ENCODE measurements at places on chromosomes 2 and 18.

DNA sequence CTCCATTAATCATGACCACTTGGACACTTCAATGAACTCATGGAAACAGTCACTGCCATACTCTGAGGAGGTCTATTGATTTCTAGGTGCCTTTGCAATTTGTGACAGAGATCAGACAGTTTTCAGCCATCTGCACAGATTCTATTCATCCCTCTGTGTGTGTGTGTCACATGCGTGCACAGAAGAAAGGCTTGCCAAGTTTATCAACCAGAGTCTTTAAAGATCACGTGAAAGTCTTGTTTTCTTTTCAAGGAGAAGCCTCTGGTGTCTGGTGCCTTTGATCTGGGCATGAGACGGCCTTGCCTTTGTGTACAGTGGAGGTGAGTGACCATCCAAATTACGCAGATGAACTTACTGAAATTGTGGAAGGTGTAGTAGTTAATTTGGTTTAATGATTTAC, 164.2 kb downstream of the VAPA start:
- no peak for DNase-seq

- DNase-seq = peak; percentile 79
Observed at GRCh38 chr2:101540518-101540917, 65.6 kb upstream of the RFX8 start.

- peak; percentile 10 for DNase-seq
Observed at GRCh38 chr2:8754106-8754776, 72.4 kb downstream of the ID2 start.

GRCh38 chr2:203705178-203705577, 1.3 kb upstream of the CD28 start:
- no peak for DNase-seq

DNA sequence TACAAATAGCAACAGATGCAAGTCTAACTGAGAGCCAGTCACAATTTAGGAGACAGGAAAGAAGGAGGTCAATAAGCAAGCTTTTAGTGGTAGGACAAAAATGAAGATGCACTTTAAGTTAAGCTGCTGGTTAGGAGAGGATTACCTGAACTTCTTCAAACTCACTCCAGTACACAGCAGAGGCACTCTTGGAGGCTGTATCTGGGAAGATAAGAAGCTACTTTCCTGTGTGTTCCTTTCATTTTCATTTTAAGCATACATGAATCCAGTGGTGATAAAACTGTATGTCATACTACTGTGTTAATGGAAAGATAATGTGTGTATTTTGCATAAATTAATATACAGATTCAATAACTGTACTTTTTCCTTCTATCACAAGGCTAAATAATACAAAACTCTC, 49.6 kb downstream of the HYCC2 start:
- DNase-seq = no peak

GRCh38 chr2:156480376-156480775, 44.2 kb downstream of the GPD2 start:
- DNase-seq = no peak

DNA sequence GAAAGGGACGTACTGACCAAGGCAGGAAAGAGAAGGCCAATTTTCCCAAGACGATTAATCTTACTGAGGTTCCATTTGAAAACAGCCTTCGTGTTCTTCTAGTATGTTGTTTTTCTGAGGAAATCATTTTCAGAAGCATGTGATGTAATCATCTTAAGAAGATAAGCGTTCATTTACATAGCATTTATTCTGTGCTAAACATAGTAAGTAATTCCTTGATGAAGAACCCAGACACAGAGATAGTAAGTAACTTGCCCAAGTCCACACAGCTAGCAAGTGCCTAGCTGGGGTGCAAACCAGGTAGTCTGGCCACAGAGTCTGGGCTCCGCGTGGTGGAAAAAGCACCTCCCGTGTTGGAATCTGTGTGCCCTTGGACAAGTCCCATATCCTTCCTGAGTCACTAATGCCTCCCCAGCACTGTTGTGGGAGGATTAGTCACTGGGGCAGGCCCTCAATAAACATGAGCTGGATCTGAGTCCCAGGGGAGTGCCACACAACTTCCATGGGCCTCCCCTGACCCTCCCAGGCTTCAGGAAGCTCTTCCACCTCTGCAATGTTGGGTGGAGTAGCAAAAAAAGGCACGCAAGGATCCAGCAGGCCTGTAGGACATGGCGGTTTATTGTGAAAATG, 26.9 kb upstream of the ASAP2 start:
- DNase-seq = peak; percentile 74

GRCh38 chr2:177758591-177759371, 313.8 kb downstream of the PDE11A start:
- peak; percentile 22 for DNase-seq

GRCh38 chr2:101692766-101693165, 4.7 kb upstream of the MAP4K4 start:
- DNase-seq = no peak
